ENCODE measurements at places on chromosomes 12 and 14. TPM values are rescaled to one million over a fixed set of nuclear protein-coding genes. Genes with fewer than 3 reads are reported as not detected.

Gene FAIM2
- 3.5 TPM for polyA plus RNA-seq

Gene CLEC12A
- polyA plus RNA-seq = 0.85 TPM

Gene NKX2-8
- not detected for polyA plus RNA-seq

Gene HNRNPA1
- polyA plus RNA-seq = 4,010 TPM

Gene PRH2
- 0.50 TPM for polyA plus RNA-seq

Gene TRHDE
- 26.8 TPM for polyA plus RNA-seq

Gene GCN1
- 62.9 TPM for polyA plus RNA-seq

Gene TSPAN11
- 5.3 TPM for polyA plus RNA-seq
